ENCODE measurements at places on chromosomes 3 and 15.

GRCh38 chr15:95594496-95594895 is 736.0 kb upstream of the NR2F2 start:
- no peak for DNase-seq

GRCh38 chr15:90033448-90033847 is 32.3 kb downstream of the ZNF710 start:
- no peak for DNase-seq

- DNase-seq, result no peak
Observed at GRCh38 chr3:114863848-114864247, 283.2 kb downstream of the ZBTB20 start.

- peak; percentile 70 for DNase-seq
Observed at GRCh38 chr15:70160267-70160666, 62.5 kb upstream of the TLE3 start.

GRCh38 chr15:40815042-40815698 is 7.9 kb upstream of the DNAJC17 start:
- DNase-seq, result no peak

DNA sequence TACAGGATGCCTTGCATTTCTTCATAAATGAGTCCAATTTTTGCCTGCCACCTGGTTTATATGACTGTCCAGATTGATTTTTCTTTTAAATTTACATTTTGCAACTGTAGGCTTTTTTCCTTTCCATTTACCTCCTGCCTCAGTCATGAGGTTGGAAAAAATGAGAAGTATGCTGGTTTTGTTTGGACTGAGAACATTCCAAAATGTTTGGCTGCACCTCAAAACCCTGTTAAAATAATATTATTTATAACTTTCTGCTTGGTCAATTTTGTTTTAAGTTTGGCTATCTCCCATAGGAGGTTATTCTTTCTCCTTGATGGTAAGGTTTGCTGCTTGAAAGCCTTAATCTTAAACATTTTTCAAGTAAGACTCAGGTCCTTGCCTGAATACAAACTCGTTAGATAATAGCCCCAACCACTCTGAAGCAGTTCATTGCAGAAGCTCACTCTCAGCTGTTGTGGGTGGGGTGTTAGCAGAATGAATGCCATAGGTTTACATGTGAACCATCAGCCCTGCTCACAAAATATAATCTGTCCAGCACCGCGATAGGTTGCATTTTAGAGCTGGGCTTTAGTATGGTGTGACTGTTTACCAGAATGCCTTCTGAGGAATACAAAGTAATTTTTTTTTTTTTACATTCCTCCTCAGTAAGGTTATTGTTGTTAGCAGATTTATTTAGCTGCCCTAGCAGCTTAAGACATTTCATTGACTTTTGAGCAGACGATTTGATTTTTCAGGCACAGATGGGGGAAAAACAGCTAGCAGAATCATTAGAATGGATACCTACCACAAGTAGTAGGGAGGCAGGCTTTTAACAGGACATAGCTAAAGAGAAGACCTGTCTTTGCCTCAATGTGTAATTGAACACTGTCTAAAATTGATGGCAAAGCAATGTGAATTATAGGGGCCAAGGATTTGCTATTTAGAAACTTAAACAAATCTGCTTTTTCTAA is 630.8 kb upstream of the KCNMB2 start:
- peak; percentile 88 for DNase-seq

DNA sequence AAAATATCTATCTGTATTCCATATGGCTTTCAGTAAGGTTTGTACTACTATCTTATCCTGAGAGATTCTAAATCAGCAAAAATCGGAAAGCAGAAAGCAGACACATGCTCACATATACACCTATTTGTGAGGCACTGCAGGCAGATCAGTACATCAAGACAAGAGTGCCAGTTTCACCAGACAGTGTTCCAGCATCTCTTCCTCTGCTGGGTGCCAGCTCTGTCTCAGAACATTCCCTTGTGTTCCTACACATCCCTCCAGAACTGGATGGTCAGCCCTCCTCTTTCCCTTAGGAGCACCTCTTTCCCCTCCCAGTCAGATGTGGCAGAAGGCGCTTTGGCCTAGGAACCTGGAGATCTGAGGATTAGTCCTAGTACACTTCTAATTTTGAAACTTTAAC is 121.3 kb upstream of the IL12A start:
- no peak for DNase-seq

GRCh38 chr15:70355275-70355795 is 257.6 kb upstream of the TLE3 start:
- no peak for DNase-seq

DNA sequence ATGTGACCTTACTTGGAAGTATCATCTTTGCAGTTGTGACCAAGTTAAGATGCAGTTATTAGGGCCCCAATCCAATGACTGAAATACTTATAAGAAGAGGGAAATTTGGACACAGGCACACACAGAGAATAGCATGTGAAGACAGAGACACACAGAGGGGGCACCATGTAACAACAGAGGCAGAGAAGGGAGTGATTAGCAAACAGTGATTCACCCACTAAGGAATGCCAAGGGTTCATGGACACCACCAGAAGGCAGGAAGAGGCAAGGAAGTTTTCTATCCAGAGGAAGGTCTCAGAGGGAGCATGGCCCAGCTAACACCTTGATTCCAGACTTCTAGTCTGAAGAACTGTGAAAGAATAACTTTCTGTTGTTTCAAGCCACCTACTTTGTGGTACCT is 25.0 kb downstream of the SIDT1 start:
- DNase-seq, result peak; percentile 83

DNA sequence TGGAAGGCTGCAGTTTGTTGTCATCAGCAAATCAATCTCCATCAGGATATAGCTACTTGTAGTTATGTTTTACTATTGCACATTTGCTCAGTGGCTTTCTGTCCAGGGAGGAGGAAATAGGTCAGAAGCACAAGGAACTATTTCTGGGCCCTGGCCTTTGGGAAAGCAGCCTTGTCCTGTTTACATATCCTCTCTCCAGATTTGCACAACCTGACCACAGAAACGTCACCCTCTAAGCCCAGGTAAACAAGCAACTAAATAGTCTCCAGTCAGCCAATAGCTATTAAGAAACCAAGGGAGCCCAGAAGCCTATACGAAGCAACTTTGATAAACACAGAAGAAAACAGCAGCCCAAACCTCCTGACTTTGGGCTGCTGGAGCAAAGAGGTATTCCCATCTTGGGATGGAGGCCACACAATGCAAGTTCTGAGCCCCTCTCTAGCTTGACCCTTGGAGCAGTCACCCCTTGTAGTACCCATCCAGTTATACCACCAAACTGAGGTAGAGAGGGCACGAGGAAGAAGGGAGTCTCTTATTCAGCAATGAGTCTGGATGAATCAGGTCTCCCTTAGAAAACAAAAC is 2.3 kb upstream of the FEM1B start:
- no peak for DNase-seq

DNA sequence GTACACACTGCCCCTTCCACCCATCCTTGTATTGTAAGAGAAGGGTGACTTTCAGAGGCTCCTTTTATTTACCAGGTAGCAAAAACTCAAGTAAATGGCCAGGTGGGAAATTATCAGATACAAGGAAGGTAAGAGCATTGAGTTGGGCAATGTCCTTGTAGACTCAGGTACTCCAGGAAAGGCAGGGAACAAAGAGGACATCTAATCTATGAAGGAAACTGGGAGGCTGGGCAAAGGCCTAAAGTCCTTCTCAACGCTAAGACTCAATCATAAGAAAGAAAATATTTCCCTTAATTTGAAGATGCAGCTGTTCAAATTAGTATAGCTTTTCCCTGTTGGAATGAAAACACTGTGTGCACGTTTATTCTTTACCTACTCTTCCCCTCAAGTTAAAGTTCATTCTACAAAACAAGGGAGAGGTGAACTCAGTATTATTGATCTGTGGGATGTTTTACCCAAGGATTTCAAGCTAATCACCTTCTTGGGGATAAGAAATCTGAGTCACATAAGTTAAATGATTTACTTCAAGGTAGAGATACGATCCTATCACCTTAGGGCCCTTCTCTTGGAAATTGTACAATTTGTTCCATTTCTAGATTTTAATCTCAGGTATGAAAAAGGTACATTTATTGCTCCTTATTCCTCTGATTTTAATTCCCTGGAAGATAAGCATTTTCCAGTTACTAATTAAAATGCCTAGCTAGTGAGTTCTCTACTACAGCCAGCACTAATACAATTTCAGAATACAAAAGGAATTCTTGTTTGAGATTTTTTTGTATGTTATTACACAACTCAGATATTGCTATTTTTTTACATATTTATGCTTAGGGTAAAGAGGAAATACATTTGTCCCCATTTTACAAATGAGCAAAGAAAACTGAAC is 80.6 kb downstream of the PLD1 start:
- no peak for DNase-seq

DNA sequence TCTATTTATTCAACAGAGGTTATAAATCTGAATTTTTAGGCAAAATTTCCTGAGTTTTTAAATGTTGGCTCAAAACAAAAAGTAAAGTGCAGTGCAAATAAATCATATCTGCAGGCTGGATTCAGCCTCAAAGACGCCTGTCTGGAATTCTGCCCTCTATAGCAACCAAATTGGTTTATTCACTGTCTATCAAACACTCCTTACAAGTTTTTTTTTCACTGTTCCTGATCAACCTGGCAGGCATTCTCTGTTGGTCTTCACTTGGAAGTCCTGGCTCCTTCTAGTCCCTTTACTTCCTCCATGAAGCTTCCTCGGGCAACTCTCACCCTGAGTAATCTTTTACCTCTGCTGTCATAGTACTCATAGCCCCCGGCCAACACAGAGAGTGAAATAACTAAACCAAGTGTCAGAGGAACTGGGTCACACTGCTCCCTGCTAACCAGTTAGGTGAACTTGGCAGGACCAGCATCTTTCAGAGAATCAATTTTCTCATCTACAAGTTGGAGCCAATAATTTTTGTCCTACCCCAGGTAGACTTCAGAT is 36.8 kb upstream of the TIPARP start:
- no peak for DNase-seq

DNA sequence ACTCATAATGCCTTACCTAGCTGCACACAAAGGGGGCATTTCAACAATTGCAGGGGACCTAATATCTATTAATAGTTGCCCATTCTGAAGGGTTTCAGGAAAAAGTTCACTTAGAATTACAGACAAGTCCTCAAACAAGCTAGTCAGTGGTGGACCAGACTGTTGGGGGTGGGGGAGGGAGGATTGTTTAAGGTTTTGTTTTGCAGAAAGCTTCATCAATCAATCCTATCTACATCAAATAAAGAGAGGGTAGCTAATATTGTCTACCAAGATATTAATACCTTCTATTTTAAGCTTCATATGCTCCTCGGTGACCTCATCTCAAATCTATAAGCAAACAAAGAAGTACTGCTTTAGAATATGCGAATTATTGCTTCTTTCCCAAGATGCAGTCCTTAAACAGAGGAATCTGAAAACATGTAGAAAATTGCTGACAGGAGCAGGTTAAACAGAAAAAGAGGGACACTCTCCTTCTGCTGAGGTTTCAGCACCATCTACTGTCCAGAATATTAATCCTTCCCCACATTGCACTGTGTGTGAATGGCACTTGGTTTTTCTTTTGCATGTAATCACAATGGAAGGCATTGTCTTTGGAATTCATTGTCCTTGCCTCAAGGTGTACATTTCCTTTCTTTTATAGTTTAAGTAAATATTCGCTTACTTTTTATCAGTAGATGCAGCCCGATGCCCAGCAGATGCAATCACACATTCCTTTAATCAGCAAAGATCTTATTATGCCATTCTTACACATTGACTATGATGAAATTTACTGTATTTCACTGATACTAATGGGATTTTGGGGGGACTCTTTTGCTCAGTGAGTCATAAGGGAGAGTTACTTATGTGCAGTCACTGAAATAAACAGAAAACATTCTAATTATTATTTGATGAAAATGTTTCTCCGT is 94.7 kb downstream of the IL5RA start:
- no peak for DNase-seq

GRCh38 chr3:134682196-134682880 is 31.5 kb upstream of the KY start:
- DNase-seq, result no peak

- DNase-seq, result no peak
Observed at GRCh38 chr15:47872208-47872607, 154.9 kb downstream of the SEMA6D start.

GRCh38 chr3:14162178-14162577 is 16.2 kb downstream of the XPC start:
- no peak for DNase-seq

- DNase-seq, result no peak
Observed at GRCh38 chr3:62319570-62320243, 53.6 kb downstream of the FEZF2 start.

GRCh38 chr3:62159709-62160092 is 213.6 kb downstream of the FEZF2 start:
- no peak for DNase-seq

- DNase-seq, result no peak
Observed at GRCh38 chr3:57654267-57654666, 38.6 kb downstream of the DENND6A start.
